ENCODE measurements at places on chromosomes 12 and 14.
A peak's percentile ranks its signal among the peaks of the same experiment; 100 is the strongest.

DNA sequence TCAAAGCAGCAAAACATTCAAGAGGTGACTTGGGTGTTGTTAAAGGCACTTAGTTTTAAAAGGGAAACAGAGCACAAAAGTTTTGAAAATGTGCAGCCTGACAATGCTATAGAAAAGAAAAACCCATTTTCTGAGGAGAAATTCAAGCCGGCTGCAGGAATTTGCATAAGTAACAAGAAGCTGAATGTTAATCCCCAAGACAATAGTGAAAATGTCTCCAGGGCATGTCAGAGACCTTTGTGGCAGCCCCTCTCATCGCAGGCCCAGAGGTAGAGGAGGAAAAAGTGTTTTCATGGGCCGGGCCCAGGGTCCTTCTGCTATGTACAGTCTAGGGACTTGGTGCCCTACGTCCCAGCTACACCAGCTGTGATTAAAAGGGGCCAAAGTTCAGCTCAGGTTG, 167.9 kb downstream of the PPFIA2 start:
- no peak for DNase-seq

DNA sequence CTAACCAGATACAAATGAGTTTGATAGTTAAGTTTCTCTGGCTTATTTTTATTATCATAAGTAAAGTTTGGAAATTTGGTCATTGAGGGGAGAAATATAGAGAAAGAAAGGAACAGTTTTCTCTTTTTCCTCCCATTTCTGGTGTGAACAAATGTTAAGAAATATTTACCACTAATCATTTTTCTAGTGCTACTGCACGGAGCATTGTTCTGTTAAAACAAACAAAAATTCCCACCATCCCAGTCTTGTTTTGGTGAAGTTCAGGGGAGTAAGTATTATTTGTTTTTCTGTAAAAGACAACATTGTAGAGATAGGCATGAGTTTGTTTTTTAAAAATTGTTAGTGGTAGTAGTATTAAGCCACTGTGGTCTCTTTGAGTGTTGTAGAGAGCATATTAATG, 135.3 kb downstream of the FGD4 start:
- DNase-seq, result no peak

DNA sequence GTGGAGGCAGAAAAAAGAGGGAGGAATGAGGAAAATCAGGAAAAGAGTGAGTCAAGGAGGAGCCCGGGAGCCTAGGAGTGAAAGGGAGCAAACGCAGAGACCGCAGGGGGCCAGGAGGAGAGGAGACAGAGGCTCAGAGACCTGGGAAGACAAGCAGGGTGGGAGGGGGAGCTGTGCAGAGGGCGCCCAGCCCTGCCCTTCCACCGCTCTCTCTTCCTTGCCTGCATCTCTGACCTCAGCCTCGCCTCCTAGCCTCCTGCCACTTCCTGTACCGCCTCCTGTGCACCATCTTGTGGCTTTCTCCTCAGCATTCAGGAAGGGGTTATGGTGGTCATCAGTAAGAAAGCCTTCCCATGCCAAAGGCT, 1.3 kb downstream of the CLSTN3 start:
- peak; percentile 27 for DNase-seq

DNA sequence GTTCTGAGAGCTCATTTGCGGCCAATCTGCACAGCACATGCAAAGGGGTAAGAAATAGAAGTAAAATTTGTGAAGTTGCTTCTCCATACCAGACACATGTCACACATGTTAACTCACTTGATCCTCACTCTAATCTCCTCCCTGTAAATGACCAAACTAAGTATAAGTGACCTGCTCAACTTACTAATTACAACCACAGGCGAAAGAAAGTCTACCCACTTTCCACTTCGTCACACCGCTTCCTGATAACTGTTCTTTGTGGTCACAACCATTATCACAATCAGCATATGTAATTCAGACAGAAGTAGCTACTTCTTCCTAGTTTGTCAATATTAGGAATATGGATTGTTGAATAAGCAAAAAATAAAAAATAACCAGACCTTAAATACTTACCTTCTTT, 293.7 kb upstream of the CLEC14A start:
- DNase-seq, result no peak

DNA sequence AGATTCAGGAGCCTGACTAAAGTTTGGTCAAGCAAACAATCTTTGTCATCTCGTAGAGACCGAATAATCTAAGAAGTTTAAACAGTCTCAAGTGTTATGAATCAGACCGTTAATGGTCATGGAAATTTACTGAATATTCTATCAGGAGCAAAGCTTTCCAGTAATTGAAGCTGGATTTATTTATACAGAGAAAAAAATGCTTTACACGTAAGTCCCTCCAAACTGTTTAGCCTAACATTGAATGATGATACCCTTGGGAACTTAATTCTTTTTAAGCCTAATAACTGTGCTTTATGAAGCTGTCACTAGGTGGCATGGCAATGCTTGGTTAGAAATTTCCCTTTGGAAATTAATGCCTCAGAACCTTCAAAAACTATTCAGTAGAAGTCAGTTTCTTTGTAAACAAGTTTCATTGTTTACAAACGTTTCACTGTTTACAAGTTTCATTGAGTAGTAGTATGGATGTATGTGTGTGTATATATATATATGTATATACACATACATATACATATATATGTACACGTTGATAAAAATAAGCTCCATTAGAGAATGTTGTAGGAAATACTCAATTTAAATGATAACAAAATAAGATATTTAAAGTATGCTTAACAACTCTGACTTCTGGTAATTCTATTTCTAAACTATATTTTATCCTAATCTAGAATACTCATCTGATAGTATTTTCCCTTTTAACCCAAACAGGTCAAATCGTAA, 32.1 kb downstream of the DEPDC4 start:
- DNase-seq, result peak; percentile 22

DNA sequence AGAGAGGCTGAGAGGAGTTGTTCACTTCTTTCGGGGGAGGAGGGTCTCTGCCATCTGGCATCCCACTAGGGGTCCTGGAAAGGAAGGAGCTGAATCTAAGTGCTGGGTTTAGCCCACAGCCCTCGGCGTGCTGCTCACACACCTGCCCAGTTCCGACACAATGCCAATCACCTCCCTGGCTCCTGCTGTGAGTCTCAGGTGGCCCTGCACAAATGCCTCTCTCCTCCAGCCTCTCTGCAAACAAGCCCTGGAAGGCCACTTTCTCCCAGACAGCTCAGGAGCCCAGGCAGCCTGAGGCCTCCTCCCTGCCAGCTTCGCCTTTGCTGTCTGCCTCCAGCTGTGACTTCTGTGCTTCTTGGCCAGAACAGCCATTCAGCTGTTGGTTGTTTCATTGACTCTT, 51.2 kb downstream of the SMIM41 start:
- no peak for DNase-seq

GRCh38 chr14:78933948-78934524, 763.9 kb downstream of the NRXN3 start:
- DNase-seq, result peak; percentile 4

DNA sequence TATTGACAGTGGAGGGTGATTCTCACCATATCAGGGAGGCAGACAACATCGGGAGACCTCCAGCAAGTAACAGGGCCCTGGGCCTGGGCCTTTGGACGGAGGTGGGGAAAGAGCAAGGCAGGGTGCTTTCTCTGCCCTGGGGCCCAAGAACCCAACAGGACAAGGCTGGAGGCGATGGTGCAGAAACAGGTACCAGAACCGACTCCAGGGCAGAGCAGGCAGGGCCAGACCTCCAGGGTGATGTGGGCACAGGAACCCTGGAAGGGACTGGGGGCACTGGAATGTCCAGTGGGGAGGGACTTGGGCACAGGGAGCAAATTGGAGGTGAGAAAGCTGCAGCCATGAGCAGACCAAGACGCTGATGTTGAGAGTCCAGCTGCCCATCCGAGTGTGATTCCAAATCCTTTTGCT, 44.4 kb downstream of the PRMT8 start:
- DNase-seq, result no peak

GRCh38 chr14:36647824-36648753, 13.6 kb upstream of the PAX9 start:
- DNase-seq, result no peak

DNA sequence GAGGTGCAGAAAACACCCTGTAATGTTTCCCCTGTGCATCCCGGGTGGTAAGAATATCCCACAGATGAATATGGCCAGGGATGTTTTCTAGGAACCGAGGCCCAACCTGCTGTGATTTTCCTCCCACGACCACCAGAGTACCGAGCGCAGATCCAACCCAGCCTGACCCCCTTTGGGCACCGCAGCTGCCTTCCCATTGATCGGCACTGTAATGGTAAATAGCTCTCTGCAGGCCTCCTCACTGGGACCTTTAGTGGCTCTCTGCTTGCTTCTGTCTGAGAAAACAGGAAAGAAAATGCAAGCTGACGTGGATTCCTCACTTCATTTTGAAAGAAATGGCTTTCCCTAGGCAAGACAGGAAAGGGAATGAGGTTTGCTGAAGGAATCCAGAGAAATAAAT, 2.4 kb upstream of the RAB15 start:
- no peak for DNase-seq

DNA sequence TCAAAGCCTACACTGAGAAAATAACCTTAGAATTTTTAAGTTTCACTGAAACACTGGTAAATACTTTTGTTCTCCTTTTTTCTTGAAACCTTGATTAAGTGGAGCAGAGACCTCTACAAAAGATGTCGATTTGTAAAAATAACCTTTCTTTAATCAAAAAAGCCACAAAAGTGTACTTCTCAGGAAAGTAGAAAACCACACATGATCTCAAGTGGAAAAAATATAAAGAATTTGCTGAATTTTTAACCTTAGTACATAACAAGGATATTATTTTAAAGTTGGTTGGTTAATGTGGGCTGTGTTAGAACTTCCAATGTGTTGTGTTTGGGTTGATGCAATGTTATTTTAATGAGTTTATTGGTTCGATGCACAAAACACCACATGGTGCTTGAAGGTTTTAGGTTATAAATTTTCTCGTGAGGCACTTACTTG, 8.6 kb downstream of the LGR5 start:
- DNase-seq, result no peak

GRCh38 chr12:51973560-51973959, 22.1 kb downstream of the ACVR1B start:
- no peak for DNase-seq

- no peak for DNase-seq
These were observed 635.5 kb downstream of the SLC16A7 start for GRCh38 chr12:60231303-60231702.

GRCh38 chr14:21066882-21067502, 3.1 kb upstream of the ARHGEF40 start:
- peak; percentile 13 for DNase-seq

DNA sequence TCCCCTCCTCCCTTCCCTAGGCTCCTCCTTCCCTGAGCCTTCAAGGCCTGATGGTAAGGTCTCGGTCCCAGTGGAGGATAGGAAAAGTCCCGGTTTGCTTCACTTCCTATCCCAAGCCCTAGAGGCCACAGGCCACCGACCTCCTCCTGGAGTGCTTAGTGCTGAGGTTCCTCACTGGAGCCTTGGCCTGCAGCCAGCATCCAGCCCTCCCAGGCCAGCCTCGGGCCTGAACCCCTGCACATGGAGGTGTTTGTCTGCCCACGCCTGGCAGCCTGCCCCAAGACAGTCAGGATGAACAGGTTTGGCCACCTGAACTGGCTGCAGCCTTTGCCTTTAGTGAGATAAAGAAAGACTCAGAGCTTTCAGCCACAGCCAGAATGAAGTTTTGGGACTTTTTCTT, 15.8 kb upstream of the KRT7 start:
- DNase-seq, result no peak

- no peak for DNase-seq
These were observed 4.4 kb upstream of the TDRD9 start for GRCh38 chr14:103923863-103924262.

- no peak for DNase-seq
These were observed 95.7 kb downstream of the PAPLN start for GRCh38 chr14:73333031-73333430.

DNA sequence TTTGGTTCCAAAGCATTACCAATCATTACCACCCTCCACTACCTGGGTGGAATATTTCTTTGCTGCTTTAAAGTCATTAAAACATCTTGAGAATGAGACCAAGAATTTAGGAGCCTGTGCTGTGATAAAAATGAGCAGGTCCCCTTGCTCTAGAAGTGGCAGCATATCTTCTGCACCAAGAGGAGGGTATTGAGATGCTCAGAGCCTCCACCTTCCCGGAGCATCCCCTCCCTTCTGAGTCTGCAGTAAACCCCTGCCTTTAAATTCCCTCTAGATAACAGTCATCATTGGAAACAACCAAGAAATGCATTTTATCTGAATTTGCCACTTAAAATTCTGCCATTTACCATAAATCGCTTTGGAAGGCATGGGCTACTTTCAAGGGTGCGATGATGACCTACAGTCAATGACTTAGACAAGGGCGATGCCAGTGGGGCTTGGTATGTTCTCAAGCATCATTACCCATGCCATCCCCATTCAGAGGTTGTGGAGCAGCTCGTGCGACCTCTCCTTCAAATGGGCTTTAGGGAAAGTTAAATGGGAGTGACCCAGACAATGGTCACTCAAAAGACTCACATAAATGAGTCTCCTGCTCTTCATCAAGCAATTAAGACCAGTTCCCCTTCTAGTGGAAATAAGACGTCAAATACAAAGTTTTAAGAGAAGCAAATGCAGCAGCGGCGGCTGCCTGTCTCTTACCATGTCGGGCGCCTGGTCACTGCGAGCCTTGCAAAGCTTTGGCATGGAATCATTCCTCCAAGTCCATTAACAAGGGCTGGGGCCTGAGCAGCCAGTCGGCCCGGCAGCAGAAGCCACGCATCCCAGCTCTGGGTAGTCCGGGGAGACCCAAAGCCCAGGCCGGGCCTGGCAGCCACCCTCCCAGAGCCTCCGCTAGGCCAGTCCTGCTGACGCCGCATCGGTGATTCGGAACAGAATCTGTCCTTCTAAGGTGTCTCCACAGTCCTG, 334.5 kb downstream of the TMEM121 start:
- DNase-seq, result no peak

GRCh38 chr14:96136371-96137005, 68.2 kb upstream of the BDKRB2 start:
- no peak for DNase-seq

- DNase-seq, result no peak
These were observed 15.0 kb upstream of the PSMA6 start for GRCh38 chr14:35277179-35277578.

- DNase-seq, result no peak
These were observed 73.2 kb downstream of the NTS start for GRCh38 chr12:85947286-85947685.

- no peak for DNase-seq
These were observed 833 bp upstream of the BHLHE41 start for GRCh38 chr12:26125400-26126339.

GRCh38 chr14:49863487-49864281, 11.1 kb upstream of the NEMF start:
- DNase-seq, result no peak

DNA sequence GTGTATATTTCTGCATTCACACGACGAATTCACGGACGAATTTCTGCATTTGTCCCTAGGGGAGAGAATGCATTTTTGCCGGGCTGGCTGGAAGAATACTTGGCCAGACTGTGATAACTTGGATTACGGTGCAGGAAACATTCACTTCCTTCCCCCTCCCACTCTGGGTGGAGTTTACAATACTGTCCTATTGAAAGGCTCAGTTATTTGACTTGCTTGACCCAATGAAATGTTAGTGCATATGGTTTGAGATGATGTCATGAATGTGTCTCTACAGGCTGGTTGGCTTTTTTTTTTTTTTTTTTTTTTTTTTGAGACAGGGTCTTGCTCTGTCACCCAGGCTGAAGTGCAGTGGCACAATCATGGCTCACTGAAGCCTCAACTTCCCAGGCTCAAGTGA, 90.7 kb upstream of the NOS1 start:
- DNase-seq, result no peak

Measured in AML-193 (cell line).